C1 segment of cervical spinal cord (tissue), 14 donors: ENCODE measurements at places on chromosomes 4 and X.
A peak's percentile ranks its signal among the peaks of the same experiment; 100 is the strongest.

- no peak for DNase-seq
These were observed 233.9 kb upstream of the AADAT start for GRCh38 chr4:170323623-170324022.

- DNase-seq = no peak
These were observed 1.5 kb downstream of the ASMTL start for GRCh38 chrX:1451251-1451660.

GRCh38 chr4:121199742-121200561 lies 35.8 kb upstream of the TNIP3 start:
- DNase-seq = no peak

DNA sequence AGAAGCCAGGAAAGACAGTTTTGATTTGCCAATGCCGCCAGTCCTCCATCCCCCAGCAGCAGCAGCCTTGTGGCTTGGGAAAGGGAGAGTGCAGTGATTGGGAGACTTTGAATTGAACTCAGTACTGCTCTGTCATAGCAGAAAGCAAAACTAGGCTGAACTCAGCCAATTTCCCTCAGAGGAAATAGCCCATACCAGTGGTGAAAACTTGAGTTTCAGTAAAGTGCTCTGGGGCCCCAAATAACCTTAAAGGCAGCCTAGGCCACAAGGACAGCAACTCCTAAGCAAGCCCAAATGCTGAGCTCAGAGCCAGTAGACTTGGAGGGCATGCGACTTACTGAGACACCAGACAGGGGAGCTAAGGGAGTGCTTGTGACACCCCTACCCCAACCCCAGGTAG lies 2.0 kb upstream of the PROM1 start:
- no peak for DNase-seq

GRCh38 chr4:151199319-151200190 lies 77.4 kb upstream of the PRSS48 start:
- DNase-seq = peak; percentile 31

DNA sequence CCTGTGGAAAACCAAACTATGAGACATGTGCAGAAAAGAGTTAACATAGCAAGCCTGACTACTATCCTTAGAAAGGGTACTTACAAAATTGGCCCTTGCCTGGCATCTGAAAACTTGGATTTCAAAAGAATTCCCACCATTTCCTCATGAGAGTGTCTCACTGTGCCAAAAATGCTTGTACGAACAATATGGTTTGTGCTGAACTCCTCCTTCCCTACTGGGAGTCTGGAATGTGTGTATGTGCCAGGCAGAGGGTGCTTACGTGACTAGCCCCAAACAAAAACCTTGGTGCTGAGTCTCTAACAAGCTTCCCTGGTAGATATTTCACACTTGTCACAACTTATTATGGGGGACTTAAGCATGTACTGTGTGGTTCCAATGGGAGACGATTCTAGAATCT lies 81.7 kb upstream of the GIMD1 start:
- DNase-seq = no peak
